ENCODE measurements at places on chromosomes 2 and 18.

DNA sequence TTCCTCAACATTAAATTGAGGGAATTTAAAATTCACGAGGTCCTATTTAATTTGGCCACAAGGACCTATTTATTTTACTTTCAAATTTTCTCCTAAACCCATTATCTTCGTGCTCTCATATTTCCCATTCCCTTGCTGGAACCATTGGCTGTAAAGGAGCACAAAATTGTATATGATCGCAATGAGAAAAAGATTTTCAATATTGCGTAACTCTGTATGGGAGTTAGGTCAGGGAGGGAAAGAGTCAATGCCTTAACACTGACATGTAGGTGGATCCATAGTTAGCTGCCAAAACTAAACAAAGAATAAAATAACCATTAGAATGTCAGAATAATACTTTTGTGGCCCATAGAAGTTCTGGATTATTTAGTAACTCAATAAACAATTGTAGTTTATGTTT lies 40.6 kb upstream of the ZC3H15 start:
- no peak for DNase-seq

GRCh38 chr2:19021100-19021476 lies 337.3 kb downstream of the OSR1 start:
- DNase-seq = no peak

GRCh38 chr2:162416446-162416845 lies 72.5 kb downstream of the GCA start:
- DNase-seq = no peak

- peak; percentile 55 for DNase-seq
Observed at GRCh38 chr2:157443090-157443489, 799 bp downstream of the CYTIP start.

- no peak for DNase-seq
Observed at GRCh38 chr2:47172156-47172921, 17.2 kb upstream of the STPG4 start.

- DNase-seq = no peak
Observed at GRCh38 chr2:96083989-96084857, 32.1 kb downstream of the ADRA2B start.

Measured in GM12865 (cell line).